ENCODE measurements at places on chromosomes 13 and 19. TPM values are rescaled to one million over a fixed set of nuclear protein-coding genes. Genes with fewer than 3 reads are reported as not detected.

- DNase-seq: peak; percentile 55
Measured at GRCh38 chr19:39142630-39143029, 17.0 kb downstream of the PAK4 start.

JAK3 gene
- total RNA-seq: 1.9 TPM

- DNase-seq: peak; percentile 84
Measured at GRCh38 chr19:47663911-47664771, 49.1 kb upstream of the EHD2 start.

CDX2 gene
- total RNA-seq: not detected

NUMBL gene
- 16.8 TPM for total RNA-seq

- no peak for DNase-seq
Measured at GRCh38 chr19:54661846-54662481, 821 bp upstream of the LILRB4 start.

GRCh38 chr13:21638319-21639282 lies 32.3 kb upstream of the FGF9 start:
- DNase-seq: no peak

SYNGR4 gene
- not detected for total RNA-seq

DNA sequence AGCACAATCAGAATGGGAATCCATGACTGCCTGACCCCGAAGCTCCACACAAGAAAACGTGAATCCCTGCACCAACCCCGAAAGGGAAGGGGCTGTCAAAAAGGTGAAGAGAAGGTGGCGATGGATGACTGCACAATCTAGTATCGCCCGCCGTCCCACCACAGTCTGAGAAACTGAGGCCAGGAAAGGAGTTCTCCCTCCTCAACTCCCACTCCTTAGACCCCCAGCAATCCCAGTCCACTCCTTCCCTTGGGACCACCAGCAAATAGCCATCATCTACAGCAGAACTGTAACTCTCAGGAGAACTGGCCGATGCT lies 451 bp downstream of the NOSIP start:
- DNase-seq: no peak

GRCh38 chr13:27659145-27659865 lies 37.6 kb downstream of the POLR1D start:
- DNase-seq: no peak

DNA sequence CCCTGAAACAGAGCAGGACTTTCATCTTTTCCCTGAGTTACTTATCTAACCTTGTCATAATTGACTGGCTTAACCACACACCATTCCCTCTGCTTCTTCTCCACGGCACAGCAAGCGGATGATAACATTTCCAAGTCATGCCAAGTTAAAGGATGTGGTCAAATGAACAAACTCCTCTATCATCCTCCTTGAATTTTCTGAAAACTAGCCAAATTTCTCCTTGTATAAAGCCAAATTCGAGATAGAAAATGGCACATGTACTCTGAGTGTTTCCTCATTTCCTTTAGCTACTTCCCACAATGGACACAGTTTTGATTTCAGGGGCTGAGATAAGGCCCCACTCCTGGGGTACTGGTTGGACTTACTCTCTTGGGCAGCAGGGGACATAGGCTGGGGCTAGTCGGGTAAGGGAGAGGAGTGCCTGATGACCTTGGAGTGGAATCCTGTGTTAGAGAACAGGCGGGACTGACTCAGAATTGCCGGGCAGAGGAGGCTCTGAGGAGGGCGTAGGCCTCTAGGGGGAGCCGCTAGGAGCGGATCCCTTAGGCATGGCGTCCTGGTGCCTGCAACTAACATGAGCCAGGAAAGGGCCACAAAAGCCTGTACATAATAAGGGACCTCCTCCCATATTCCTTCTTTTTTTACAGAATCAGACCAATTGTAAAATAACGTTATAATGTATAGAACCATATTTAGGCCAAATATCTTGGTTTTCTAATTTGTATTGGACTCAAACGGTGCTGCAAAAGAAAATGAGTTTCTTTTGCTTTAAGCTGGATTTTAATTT lies 20.3 kb upstream of the TMTC4 start:
- DNase-seq: no peak

GRCh38 chr19:7618771-7619510 lies 10.4 kb downstream of the XAB2 start:
- DNase-seq: no peak

IGSF23 gene
- not detected for total RNA-seq

LILRA5 gene
- total RNA-seq: 1.8 TPM

- DNase-seq: no peak
Measured at GRCh38 chr13:99228737-99229691, 28.4 kb downstream of the UBAC2 start.

CYP2F1 gene
- not detected for total RNA-seq

DNA sequence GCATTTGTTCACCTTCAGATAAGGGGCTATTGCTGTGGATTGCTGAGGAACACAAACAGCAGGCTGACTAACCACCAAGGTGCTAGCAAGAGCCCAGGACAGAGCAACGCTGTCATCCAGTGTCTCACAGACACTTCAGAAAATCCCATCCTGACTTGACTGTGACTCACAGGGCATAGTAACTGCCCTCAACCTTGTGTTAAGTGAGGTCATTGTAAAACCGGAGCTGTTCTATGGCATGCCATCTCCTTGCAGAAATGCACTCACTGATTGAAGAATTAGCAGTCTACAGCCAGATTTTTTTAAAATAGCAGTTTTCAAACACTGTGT lies 51.1 kb downstream of the TNFRSF19 start:
- no peak for DNase-seq

GRCh38 chr13:34722922-34723321 lies 219.1 kb upstream of the NBEA start:
- no peak for DNase-seq

DNA sequence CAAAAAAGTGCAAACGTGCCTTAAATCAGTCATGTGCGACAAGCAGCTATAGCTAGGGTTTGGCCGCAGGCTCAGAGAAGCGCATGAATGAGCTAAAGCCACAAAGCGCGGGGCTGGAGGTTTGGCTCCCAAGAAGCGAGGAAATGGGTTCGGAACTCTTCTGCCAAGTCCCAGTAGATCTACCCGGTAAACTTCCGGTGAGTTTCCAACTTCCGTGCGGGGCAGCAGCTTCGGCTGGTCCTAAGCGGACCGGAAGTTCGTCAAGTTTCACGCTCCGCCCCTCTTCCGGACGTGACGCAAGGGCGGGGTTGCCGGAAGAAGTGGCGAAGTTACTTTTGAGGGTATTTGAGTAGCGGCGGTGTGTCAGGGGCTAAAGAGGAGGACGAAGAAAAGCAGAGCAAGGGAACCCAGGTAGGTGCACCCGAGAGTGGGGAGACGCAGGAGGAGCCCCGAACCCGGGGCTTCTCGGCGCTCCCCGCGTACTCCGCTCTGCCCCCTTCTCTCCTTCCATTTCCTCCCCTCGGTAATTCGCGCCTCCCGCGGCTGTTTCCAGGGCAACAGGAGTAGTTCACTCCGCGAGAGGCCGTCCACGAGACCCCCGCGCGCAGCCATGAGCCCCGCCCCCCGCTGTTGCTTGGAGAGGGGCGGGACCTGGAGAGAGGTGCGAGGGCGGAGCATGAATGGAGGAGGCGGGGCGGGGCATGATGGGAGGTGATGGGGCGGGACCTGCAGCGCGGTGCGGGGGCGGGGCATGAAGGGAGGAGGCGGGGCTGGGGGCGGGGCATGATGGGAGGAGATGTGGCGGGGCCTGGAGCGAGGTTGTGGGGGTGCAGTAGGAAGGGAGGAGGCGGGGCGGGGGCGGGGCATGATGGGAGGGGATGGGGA lies at the start of gene NR1H2:
Gene NR1H2, plus strand, starts transcription at position 292 of the 885 bp plus-strand sequence. CDS start 1,149 bp downstream, outside the sequence.
- DNase-seq: peak; percentile 95

DNA sequence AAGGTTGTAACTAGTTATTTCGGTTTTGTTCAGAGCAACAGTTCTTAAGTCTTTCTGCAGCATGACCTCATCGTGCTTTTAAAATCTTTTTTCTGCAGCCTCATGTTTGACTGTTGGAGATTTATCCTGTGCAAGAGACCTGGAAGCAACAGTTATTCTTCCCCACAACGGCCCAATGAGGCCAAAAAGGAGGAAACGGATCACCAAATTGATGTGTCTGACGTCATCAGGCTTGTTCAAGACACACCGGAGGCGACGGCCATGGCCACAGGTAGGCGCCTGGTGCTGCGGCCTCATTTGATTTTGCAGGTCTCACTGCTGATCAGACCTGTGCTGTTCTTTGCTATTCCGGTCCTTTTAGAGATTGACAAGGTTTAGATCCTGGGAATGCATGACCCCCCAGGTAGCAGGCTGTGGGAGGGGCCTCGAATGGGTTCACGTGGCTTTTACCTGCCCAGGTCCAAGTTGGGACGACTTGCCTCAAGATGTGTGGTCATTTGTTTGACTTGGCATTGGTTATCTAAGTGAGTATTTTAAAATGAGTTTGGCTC lies 66.8 kb upstream of the MCF2L start:
- DNase-seq: no peak

DENND1C gene
- total RNA-seq: 0.92 TPM

DNA sequence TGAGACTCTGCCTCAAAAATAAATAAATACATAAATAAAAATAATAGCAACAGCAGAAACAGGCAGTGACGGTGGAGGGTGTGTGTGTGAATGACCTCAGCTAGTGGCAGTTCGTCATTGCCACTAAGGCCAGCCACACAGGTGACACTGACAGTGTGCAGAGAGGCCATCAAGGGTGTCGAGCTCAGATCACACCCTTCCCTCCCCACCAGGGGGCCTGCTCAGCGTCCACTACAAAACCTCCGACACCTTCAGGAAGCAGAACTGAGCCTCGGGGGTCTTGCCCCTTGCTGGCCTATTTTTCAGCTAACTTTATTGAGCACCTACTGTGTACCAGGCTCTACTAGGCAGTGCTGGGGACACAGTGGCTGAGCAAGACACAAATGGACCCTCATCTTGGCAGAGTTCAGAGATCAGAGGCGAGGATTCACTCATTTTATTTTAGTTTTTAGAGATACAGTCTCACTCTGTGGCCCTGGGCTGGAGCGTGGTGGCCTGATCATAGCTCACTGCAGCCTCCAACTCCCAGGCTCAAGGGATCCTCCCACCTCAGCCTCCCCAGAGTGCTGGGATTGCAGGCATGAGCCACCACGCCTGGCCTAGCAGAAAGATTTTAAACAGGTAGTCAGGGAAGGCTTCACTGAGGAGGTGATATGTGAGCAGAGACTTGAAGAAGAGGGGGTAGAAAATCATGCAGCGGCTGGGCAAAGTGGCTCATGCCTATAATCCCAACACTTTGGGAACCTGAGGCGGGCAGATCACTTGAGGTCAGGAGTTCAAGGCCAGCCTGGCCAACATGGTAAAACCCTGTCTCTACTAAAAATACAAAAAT lies 30.3 kb upstream of the SEMA6B start:
- DNase-seq: no peak

LGALS7B gene
- total RNA-seq: not detected

CYP2S1 gene
- 0.73 TPM for total RNA-seq

DNA sequence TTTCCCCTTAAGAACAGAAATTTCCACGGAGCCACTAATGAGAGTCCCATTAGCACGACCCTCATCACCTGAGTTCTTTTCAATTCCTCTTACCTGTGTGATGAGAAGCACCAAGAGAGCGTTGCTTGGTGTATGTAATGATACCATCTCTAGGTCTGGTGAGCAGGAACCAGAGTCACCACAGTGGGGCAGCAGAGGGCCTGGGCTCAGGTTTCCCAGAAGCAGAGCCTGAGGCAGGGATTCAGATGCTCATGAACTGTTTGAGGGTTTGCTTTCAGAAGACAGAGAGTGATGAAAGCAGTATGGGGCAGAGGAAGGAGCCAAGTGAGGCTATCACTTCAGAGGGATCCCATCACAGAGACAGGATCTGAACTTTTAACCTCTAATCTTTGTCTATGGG lies 3.1 kb upstream of the PTPRH start:
- no peak for DNase-seq

- peak; percentile 75 for DNase-seq
Measured at GRCh38 chr19:10784257-10784656, 51.8 kb downstream of the TMED1 start.

- DNase-seq: no peak
Measured at GRCh38 chr13:100525453-100526317, 62.9 kb downstream of the GGACT start.

DNA sequence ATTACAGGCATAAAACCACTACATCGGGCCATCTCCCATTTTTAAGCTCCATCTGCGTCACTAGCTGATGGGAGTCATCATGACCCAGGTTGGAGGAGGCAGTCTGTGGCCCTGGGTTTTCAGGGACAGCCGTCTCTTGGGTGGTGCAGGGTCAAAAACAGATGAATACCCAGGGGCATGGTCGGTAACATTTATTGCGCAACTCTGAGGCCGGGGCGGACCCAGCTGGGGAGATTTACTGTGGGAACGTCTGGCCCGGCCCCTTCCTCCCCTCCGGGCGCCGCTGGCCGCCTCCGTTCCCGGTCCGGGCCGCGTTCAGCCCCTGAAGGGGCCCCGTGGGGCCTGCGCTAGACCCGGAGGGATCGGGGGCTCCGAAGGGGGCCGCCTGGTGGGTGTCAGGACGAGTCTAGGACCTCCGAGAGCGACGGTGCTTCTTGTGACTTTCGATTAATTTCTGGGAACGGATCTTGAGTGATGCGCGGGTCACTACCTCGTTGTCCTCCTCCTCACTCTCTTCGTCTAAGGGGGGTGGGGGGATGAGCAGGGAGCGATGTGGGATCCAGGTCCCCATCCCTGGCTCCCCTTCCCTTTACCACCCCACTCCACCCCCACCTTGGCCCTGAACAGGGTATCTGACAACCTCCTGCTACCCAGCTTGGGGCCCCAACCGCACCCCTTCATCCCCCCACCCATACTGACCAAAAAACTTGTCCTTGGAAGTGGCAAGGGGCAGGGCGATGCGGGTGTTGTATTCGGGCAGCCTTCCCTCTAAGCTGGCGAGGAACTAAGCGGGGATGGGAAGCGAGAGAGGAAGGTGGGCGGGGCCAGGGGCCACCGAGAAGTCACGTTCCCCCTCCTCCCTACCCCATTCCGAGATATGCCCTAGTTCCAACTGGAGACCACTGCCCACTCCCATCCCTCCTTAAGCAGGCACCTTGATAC lies 1.6 kb upstream of the RGL3 start:
- DNase-seq: peak; percentile 75

Data from Right ventricle myocardium inferior (tissue), 1 donor.